Erythroblast (primary cell): ENCODE measurements at places on chromosomes 6 and 20.

DNA sequence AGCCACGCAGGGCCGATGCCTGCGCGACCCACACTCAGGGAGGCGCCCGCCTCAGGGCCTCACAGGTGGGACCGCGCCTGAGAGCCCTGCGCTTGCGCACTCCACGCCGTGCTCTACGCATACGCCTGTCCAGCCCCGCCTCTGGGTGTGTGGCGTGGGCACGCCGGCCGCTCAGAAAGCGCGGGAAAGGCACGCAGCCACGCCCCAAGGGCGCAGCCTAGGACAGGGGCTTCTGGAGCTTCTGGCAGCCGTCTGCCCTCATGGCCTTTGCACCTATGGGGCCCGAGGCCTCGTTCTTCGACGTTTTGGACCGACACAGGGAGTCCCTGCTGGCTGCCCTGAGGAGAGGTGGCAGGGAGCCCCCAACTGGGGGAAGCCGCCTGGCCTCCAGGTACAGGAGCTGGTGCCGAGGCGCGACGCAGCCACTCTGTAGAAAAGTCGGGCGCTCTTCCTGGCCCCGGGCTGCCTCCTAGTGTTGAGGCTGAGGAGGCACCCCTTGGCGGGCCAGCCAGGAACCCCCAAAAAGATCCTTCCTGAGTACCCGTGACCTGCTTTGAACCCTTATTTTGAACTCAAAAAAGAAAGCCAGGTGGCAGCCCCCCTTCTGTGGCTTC is at the start of gene SPO11:
SPO11 (plus strand) TSS at position 196 of the 614 bp plus-strand sequence; CDS start at position 261, 65 bp downstream.
- no peak for DNase-seq

- no peak for DNase-seq
Measured at GRCh38 chr6:15911753-15912504, 217.0 kb upstream of the MYLIP start.

DNA sequence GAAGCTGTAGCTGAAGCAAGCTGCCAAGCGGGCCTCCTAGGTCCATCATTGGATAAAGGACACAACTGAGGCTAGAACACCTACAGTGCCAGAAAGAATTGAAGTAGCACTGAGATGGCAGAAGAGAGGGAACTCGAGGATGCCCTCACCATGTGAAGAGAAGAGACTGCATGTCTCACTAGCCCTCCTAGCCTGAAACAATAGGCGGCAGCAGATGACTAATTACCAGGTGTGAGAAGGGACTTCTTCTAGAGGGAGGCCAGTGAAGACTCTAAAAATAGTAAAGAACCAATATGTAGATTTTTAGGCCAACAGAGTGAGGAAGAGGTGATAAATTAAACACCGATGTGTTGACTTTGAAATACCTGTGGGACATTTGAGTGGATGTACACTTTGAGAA is 50.3 kb downstream of the LGSN start:
- no peak for DNase-seq

DNA sequence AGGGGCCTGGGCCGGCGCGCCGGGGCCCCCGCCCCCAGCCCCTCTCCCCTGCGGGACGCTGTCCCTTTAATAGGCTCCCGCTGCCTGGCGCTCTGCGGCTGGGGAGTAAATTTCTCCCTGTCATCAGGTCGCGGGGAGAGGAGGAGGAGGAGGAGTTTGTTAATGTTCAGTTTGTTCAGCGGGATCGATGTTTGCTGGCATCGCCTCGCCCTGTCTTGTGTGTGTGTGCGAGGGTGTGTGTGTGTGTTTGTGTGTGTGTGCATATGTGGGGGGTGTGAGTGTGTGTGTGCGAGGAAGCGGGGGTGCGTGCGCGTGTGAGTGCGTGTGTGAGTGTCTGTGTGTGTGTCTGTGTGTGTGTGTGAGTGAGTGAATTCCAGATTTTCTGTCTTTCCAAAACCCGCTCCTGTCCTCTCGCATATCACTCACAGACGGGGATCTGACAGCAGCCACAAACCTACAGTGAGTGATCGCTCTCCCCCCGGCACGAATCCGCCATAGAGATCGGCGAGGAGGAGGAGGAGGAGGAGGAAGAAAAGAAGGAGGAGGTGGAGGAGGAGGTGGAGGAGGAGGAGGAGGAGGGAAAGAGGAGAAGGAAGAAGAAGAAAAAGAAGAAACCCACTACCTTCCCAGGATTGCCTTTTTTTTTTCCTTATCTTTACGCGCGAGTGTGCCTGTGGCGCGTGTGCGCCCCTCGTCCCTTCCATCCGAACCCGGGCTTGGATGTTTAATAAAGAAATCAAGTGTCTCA is at the start of gene TSHZ2:
TSHZ2 (plus strand) TSS at position 169 of the 748 bp plus-strand sequence. CDS start 936 bp downstream, outside the sequence.
- no peak for DNase-seq

GRCh38 chr20:44491635-44492395 is 16.1 kb downstream of the TTPAL start:
- no peak for DNase-seq

DNA sequence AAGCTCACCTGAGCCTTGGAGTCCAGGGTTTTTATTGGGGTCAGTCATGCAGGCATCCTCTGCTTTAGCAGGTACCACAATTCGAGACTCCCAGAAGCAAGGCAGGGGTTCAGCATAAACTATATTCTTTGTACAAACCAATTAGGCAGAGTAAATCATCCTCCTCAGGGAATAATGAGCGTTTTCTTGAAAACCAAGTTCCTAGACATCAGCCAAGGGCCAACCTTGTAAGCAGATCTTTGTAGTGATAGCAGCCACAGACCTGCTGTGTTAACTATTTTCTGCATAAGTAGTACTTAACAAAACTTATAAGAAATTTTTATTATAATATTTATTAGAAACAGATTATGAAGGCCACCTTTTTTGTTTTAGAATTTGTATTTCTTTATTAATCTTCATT is 74.7 kb downstream of the STXBP5 start:
- no peak for DNase-seq

- DNase-seq = no peak
Measured at GRCh38 chr6:111487661-111488060, 4.6 kb upstream of the REV3L start.

DNA sequence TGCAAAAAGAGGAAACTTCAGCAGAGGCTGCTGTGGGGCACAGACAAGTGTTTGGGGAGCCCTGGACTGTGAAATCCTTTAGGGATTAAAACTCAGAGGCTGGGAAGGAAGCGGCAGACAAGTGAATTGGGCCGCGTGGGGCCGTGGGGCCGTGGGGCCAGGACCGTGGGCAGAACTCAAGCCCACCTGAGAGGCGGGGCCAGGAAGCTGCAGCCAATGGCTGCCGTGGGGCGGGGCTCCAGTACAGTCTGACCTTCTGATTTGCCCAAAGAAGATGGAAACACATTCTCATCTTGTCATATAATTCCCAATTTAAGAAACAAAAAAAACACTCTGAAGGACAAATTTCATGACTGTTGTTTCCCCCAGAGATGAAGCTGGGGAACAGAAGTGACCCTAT is 55.4 kb downstream of the ANKRD60 start:
- DNase-seq = no peak

- DNase-seq = no peak
Measured at GRCh38 chr20:1810572-1810925, 84.7 kb upstream of the SIRPA start.

GRCh38 chr6:29777310-29777709 is 50.3 kb upstream of the HLA-G start:
- no peak for DNase-seq

- no peak for DNase-seq
Measured at GRCh38 chr6:135212020-135212806, 31.1 kb downstream of the MYB start.

DNA sequence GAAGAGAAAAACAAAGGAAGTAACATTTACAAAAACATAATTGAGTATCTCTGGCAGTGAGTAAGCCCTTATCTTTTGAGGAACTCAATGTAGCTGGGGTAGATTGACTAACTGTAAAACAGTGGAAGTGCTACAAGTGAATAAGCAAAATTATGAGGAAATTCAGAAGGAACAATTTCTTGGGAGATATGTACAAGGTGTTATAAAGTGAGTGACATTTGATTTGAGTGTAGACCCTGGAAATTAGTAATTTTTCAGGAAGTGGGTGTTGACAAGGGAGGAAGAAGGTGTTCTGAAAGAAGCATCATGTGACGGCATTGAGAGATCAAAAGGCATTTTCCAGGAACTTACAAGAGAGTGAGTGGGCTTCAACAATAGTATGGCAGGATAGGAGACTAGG is 22.2 kb downstream of the XRN2 start:
- peak; percentile 48 for DNase-seq

DNA sequence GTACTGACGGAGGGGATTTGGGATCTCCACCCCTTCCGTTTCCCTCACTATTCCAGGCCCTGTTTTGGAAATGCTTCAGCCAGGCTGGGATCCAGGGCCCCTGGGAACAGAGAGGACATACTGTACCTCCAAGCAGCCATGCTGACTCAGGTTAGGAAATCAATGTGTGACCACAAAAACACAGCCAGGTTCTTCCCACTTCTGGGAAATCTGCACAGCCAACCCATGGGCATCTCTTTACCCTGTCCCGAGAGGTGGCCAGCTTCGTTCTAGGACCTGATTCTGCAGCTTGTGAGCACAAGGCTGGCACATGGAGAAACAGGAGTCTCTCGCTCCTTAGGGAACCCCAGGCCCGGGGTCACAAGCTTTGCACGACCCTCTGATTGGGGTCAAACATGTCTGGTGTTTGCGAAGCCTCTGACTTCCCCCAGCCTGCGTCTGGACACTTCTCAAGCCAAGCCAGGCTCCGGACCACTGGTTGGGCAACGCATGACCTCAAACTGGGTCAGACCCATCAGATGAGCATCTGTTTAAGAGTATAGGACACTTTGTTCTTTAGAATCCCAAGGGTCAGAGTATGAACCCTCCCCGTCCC is 8.3 kb upstream of the TTPAL start:
- DNase-seq = no peak

DNA sequence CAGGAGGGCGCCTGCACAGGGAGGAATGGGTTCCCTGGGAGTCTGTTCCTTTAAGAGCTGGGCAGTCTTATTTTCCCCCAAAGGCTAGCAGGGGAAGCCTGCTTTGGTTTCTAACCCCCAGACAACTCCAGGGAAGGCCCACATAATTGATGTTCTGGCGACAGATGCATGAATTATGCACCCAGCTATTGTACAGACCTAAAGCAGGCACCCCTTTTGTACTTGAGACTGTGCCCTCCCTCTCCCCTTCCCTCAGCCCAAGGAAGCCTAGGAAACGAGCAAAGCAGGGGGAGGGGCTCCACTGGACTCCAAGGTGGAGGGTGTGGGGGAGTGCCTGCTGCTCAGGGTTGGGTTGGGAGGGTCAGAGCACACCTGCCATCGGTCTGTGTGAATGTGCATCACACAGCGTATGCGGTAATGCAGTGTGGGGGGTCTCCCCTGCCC is 102.1 kb downstream of the KCNB1 start:
- DNase-seq = no peak

DNA sequence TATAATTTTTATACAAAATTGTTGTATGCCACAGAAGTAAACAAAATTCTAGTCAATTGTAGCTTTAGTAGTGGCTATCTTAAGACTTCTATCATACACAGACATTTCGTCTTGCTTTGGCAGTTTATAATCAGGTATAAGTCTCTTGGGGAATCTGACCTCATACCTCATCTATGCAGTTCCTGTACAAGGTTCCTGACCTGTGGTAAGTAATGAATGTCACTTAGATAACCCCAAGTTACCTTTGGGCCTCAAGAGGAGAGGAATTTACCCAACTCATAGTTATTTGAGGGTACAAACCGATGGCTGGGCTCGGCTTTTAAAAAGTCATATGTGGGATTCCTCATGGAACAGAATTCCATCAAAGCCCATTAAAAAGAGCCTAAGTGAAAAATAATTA is 58.8 kb upstream of the UNC93A start:
- no peak for DNase-seq

DNA sequence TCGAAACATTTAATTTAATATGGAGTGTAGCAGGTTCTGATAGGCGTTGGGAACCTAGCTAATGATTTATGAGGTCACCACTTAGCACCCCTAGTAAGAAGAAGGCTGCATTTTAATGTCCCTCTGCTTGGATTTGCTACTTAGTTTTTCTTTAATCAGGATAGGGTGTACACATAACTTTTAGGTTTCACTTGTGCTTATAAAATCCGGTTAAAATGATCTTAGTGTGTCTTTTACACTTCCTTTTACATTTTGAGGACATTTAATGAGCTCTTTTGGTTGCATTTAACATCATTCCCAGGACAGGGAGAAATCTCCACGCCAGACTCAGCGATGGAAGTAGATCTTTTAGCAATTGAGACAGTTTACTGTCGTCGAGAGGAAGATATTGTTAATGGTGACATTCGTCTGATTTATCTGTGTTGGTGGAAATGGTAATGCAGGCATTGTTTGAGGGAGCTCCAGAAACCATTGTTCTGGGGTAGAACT is 5.6 kb downstream of the TFAP2A start:
- DNase-seq = no peak

DNA sequence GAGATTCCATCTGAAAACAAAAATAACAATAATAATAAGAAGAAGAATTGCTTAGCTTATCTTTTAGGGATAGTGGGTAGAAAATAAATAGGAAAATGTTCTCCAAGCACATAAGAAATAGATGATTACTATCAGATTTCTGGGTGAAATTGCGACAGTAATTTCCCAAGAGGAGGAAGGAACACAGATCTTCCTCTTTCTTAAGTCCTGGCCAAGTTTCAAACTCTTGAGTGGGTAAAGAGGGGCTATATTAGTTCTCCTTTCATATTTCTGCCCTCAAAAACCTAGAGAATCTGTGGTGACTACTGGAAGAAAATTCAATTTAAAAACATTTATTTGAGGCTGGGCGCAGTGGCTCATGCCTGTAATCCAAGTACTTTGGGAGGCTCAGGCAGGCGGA is 63.7 kb downstream of the PHACTR2 start:
- no peak for DNase-seq

DNA sequence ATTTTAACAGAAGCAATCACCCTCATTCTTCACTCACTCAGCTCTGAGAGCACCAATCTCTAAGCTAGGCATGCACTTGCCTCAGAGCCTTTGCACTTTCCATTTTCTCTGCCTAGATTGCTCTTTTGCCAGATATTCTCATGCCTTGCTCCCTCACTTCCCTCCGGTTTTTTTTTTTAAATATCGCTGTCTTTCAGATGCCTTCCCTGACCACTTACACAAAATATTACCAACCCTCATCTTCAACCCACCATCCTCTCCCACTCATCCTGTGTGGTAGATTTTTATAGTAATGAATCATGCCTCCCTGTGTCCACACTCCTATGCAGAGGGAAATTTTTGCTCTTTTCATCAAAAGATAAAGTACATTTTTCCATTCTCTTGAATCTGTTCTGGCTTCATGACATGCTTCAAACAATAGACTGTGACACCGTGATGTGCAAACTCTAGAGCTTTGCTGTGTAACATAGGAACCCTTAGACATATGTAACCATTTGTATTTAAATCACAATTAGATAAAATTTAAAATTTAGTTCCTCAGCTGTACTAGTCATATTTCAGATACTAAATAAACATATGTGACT is 437.1 kb downstream of the UTRN start:
- DNase-seq = no peak

DNA sequence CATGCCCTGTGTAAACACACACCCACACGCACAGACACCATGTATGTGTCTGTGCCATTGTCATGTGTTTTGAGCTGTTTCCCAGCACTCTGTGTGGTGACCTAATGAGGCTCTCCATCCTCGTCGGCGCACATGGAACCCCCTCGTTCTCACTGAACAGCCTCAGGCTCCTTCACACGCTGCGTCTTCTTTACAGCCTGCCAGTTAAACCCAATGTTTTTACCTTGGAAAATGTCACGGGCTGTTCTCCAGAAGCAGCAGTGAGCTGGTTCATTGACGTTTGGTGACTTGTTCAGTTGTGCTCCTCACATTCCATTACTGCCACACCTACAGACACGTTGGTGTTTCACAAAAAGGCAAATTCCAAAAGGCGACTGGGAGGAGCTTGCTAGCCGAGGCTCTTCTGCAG is 201.0 kb upstream of the FOXQ1 start:
- no peak for DNase-seq
